ENCODE measurements at places on chromosomes 13 and 19.

DNA sequence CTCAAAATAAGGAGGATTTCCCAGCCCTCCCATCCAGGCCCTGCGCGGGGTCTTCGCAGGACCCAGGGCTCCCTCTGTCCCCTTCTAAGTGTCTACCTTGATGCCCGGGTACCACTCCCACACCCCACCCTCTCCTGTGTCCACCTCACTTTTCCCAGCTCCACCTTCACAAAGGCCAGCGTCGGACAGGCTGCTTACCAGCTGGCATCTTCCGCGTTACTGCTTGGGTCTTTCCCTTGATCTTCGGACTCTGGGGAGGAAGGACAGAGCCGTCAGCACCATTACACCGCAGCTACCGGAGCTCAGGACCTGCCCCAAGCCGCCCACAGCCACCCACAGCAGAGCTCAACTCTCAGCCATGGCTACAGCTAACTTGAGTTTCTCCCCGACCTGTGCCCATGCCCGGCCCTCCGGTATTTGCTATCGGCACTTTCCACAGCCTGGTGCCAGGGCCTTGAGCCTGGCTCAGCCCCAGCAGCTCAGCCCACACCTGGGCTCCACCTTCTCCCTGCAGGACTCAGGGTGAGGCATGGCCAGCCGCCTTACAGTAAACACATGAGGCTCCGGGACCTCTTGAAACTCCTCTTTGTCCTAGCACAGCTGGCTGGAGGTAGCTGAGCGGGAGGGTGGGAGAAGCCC lies 3.8 kb downstream of the C13orf46 start:
- DNase-seq = peak; percentile 71

DNA sequence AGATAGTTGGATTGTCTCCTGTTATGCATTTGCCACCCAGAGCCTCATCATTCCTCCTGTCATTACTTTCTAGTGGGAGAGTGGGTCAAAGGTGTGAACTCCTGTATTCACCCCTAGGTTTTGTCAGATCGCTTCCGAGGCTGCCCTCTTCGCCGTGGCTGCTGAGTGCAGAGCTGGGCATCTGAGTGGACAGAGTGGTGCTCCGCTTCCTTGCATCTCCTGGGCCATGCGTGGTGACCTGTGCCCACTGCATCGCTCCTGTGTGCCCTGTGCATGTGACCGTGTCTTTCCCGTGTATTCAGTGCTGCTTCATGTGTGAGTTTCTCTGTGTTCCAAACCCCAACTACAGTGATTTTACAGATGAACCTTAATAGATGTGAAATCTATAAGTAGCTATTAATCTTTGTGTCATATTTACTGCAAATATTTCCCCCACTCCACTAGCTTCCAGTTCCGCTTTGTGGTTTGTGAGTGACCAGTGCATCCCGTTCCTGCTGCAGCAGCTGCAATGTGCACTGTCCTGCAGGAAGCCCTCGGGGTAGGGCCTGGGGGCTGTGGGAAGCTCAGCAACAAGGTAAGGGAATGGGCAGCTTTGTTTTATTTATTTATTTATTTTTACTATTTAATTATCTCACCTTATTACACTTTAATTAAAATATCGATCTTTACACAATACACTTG lies 53.1 kb downstream of the C13orf46 start:
- DNase-seq = no peak

DNA sequence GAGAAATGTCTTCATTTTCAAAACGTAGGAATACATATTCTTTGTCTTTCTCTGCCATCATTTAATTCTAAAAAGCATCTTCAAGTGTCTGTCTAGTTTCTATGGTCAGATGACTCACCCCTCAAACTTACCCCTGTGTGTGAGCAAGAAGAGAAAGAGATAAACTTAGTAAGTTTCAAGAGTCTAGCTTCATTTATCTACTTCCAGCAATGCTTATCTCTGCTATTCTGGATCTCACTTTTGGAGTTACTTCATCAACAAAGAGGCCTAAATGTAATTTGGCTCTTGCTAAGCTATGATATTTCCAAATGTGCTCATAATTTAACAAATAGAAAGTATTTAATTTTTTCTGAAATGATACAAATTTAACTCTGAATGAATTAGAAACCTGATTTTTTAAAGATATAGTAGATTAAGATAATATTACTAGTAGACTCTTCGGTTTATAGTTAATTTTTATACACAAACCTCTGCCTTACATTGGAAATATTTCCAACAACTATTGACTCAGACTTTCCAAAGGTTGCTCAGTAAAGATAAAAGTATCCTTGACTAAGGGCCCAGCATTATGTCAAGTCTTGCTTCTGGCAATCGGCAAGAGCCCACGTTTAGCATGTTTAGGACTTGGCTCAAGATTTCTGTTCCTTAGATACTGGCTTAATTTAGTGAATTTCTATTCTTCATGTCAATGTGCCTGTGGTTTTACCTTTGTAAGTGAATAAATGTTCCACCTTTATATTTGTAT lies 1511.0 kb upstream of the SLC10A2 start:
- no peak for DNase-seq

DNA sequence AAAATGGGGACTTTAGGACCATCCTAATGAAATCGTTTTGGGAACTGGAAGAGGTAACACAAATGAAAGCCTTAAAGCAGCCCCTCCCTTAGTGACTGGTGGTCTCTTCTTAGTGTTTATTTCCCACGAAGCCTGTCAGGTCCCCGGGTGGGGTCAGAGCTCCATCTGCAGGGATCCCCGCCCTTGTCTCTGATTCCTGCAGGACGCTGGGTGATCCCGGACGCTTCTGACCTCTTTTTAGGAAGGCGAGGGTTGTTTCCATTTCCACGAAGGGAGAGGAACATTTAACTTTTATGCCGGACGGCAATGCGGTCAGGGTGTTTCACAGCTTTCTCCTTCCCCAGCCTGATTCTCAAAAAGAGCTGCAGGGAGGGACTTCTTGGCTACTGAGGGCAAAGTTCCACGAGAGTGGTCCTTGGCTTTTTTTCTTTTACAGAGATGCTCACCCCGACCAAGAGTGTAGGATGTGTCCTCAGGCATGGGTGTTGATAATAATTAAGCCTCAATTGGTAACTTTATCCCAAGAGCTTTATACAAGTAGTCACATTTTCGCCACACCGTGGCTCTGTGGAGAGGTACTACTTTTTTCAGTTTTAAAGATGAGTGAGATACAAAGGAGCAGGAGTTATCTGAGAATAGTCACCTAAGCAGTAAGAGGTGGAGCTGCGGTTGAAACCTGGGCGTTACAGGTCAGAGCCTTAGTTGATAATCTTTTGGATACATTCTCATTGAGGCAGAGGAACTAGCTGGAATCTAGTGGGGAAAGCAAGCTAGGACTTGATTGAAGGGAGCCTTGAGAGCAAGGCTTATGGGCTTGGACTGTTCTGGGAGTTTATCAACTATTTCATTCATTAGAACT lies 813 bp downstream of the ZNF284 start:
- DNase-seq = no peak

- no peak for DNase-seq
Measured at GRCh38 chr13:109615721-109616420, 170.5 kb downstream of the IRS2 start.

GRCh38 chr13:20727856-20728255 lies 24.4 kb downstream of the IL17D start:
- DNase-seq = no peak

DNA sequence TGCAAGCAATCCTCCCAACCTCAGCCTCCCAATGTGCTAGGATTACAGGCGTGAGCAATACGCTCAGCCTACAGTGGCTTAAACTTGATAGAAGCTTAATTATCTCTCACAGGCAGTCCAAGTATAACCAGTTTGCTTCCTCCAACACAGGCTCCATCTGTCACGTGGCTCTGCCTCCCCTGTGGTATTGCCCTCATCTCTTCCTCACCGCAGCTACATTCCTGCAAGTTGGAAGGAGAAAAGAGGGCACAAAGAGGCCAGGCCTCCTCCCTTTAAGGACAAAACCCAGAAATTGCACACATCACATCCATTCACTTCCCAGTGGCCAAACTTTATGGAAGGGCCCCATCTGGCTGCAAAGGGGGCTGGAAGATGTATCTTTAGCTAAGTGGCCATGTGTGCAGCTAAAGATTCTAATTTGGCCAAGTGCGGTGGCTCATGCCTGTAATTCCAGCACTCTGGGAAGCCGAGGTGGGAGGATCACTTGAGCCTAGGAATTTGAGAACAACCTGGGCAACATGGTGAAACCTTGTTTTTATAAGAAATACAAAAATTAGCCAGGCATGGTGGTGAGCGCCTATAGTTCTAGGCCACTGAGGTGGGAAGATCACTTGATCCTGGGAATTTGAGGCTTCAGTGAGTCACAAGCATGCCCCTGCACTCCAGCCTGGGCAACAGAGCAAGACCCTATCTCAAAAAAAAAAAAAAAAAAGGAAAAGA lies 3.1 kb upstream of the SDHAF1 start:
- DNase-seq = no peak

DNA sequence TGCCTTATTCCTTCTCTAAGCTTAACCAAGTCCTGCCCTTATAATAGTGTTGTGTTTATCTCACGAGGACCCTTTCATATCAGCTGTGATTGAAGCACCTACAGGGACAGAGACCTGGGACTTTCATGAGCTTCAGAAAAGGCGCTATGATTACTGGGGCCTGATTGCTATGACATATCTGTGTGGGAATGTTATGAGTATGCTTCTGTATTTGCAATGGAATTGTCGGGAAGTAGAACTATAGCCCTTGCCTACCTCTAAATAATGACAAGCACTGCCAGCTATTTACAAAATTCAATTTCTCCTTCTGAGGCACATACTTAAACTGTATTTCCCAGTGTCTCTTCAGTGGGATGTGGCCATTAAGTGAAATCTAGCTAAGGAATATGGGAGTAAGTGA lies 191.5 kb downstream of the LHFPL6 start:
- DNase-seq = no peak

GRCh38 chr13:111792956-111793355 lies 274.0 kb upstream of the SOX1 start:
- no peak for DNase-seq

DNA sequence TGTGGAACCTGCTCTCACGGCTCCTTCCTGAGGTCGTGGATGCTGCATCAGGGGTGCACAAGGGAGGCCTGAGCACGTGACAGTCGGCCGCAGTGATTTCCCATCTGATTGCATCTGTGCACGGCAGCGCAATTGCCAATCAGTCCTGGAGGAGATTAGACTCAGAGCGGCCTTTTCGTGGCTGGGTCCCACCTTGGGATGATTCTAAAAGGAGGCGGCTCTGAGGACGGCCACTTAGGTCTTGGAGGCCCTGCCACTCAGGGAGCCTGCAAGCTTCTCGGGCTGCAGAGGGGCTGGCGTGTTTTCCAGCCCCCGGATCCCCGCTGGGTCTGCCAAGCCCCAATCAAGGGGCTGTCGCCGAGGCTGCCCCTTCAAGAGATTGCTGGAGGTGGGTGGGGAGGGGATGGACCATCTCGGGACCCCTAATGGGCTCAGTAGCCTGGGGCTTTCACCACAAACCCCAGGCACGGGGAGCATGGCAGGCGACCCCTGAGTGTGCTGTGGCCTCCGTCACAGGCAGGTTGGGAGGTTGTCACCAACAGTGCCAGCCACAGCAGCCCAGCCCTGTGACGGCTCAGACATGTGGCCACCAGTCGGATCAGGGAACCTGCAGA lies 51.6 kb downstream of the SOX1 start:
- DNase-seq = no peak

DNA sequence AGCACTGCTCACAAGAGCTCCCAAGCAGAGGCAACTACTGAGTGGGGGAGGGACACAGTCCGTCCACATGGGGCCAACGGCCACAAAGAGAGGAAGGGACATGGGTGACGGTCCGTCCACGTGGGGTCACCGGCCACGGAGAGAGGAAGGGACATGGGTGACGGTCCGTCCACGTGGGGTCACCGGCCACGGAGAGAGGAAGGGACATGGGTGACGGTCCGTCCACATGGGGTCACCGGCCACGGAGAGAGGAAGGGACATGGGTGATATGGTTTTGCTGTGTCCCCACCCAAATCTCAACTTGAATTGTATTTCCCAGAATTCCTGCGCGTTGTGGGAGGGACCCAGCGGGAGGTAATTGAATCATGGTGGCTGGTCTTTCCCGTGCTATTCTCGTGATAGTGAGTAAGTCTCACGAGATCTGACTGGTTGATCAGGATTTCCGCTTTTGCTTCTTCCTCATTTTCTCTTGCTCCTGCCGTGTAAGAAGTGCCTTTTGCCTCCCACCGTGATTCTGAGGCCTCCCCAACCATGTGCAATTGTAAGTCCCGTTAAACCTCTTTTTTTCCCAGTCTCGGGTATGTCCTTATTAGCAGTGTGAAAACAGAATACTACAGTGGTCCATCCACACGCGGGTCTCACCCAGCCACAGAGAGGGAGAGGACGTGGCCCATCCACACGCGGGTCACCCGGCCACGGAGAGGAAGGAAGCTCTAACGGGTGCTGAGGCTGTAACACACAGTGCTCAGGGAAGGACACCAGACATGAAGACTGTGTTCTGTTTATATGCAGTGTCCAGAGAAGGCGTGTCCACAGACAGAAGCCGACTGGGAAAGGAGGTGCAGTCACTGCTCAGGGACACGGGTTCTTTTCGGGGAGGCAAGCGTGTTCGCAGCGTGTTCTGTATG lies 48.5 kb downstream of the GAS6 start:
- DNase-seq = no peak

DNA sequence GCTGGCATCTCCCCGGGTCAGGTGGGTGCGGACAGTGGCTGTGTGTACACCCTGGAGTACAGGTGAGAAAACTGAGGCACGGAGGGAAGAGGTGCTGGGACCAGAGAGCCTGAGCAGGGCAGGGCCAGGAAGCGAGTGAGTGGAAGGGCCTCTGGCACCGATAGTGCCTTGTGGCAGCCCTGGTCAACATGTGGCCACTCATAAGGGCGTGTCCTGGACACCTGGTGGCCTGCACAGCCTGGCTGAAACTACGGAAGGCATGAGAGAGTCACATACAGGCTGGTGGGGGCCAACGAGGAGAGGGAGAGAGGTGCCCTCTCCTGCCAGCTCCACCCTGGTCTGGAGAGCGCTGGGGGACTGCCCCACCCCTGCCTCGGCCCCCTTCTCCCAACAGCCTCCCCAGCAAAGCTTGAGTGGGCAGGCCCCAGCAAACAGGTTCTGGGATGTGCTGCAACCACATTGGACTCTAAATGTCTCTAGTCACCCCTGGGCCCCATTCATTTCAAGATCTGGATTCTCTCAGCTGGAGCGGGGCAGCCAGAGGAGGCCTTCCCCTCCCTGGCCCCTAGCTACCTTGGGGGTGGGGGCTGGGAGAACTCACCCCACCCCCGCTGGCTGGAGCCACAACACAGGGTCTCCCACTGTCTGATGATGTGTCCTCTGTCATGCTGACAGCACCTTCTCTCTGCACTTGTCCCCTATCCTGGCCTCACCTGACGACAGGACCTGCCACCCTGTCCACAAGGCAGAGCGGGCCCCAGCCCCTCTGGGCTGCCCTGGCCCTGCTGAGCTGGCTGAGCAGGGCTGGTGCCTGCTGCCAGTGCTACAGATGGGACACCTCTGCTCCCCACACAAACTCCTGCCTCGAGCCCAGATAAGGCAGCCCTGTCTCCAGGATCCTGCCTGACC lies 5.8 kb downstream of the CBARP start:
- DNase-seq = no peak

GRCh38 chr13:71358218-71358617 lies 508.8 kb downstream of the DACH1 start:
- no peak for DNase-seq

- DNase-seq = no peak
Measured at GRCh38 chr13:100983111-100983510, 308.5 kb upstream of the TMTC4 start.

GRCh38 chr19:10078329-10078728 lies 7.8 kb upstream of the SHFL start:
- no peak for DNase-seq

GRCh38 chr13:79631051-79631659 lies 150.2 kb downstream of the NDFIP2 start:
- DNase-seq = no peak

All from aorta (tissue), 5 donors.